ENCODE measurements at places on chromosomes 4 and X.

- no peak for DNase-seq
Observed at GRCh38 chr4:167785523-167785922, 306.8 kb upstream of the ANXA10 start.

DNA sequence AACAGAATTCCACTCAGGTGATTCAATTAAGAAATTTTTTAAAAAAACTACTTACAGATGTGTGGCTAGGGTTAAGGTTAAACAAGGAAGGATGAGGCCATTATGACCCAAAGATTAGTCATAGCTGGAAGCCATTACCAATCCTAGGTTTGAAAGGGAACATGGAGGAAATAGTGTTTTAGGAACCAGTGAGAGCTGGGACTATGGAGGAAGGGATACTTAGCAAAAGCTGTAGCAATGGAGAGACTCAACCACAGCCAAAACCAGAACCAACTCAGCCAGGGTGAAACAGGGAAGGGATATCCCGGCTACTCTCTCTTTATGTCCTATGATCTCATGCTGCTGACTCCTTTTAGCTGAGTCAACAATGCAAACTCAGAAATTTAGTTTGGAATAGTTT is 148.6 kb upstream of the CNKSR2 start:
- no peak for DNase-seq

DNA sequence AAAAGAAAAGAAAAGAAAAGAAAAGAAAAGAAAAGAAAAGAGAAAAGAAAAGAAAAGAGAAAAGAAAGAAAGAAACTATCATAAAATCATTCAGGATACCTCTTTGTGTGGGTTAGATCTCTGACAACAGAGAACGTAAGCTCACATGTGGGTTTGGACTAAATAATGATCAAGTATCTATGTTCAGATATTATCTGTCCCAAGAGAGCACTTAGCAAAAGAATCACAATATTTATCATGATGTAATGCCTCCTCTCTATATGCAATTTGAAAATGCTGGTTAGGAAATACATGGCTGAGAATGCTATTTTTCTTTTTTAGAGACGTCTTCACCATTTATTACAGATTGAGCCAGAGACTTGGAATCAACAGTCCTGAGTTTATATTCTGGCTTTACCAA is 191.3 kb downstream of the KCNIP4 start:
- no peak for DNase-seq

GRCh38 chrX:135416546-135416945 is 5.2 kb upstream of the SMIM10L2A start:
- no peak for DNase-seq

- DNase-seq: no peak
Observed at GRCh38 chr4:130125467-130125866, 1029.5 kb downstream of the C4orf33 start.

DNA sequence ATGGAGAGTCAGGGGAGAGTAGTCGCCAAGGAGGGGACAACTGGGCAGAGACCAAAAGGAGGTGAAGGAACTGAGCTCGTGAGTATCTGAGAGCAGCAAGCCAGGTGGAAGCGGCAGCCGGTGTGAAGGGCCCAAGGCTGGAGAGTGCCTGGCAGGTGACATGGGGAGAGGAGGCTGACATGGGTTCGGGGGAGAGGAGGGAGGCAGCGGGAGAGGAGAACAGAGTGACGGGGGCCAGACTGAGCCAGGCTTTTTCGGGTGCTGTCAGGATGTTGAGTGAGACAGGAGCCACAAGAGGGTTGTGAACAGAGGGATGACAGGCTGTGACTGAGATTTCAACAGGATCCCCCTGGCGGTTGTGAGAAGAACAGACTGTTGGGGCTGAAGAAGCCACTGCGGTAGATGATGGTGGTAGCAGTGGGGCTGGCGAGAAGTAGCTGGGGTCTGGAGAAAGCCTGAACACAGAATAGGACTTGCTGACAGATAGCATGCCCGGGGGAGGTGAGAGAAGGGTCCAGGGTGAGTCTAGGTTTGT is 5.7 kb downstream of the ELK1 start:
- no peak for DNase-seq

DNA sequence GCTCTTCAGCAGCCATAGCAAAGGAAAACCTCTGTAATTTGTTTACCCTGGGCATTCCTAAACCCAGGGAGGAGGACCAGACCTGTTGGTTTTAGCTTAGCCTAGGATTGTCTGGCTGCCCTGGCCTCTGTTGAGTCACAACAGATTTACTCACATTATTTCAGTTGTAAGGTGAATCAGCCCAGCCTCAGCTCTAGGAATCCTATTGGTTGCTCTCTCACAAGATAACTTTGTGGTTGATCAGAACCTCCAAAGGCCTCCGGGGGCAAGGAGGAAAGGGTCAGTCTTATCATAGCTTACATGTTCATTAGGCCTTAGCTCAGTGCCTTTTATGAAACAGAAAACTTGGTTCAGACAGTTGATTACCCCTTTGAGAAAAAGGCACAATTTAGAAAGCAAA is 41.0 kb downstream of the PDK3 start:
- peak; percentile 20 for DNase-seq

DNA sequence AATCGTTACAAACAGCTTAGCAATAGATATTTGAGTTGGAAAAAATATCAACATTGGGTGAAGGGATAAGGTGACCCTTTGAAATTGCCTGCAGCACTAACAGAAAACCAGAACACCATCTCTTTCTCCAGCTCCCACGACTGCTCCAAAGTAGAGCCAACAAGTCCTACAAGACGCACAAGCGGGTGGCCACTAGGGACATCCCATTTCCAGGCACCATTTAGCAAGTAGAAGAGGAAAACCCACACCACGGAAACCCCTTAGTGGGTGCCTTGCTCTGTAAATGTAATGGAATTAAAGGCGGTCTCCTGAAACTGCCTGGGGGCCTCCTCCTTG is 1.9 kb downstream of the ARHGAP6 start:
- DNase-seq: no peak

DNA sequence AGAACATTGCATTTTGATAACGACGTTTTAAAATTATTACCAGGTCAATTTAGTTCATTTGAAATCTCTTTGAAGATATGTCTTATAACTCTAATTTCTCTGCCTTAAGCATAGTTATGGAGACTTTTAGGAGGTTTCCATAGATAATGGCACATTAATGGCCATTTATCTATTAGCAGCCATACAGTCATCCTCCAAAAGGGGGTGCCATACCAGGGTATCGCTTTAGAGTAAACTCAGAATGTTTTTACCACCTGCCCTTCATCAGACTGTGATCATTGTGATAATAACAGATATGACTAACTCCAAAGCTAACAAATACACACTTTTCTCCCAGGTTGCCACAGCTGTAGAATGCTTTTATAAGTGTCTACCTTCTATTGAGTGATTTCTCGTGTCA is 461.5 kb downstream of the FSTL5 start:
- no peak for DNase-seq

DNA sequence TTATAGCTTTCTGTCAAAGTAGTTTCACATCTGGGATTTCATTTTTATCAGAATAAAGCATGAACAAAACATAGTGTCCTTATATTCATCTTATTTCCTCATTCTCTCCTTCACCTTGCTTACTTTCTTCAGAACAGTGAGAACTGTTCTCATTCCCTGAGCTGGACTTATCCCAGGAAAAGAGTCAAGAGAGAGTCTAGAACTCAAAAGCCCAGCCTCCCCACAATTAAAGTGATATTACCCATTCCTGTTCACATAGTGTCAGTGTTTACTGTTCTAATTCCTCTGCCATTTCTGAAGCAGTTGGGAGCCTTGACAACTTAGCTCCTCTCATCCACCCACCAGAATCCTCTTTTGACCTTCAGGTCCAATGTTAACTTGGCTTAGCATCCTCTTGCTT is 42.9 kb downstream of the RASSF6 start:
- DNase-seq: no peak

DNA sequence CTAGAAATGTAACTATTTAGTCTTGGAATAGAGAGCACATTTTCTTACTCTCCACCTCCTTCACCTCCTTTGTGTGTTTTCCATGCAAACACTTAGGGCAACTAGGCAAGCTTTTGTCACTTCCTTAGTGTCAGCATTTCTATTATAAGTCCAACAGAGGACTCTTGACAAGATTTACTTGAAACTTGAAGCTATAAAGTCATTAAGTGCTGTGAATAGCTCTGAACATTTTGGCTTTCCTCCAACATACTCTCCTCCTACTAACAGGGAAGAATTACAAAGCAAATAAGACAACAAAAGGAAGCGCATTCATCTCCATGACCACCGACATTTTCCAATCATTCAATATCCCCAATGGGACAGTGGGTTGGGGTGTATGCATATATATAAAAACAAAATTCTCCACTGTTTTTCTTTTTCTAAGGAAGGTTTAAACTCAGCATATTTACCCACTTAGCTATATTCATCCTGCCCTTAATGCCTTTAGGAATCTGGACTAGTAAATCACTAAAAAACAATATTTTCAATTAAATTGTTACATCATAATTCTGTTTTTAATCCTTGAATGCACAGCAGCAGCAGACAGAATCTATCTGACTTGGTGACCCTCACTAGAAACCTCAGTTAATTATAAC is 264.6 kb downstream of the SNCA start:
- DNase-seq: no peak

DNA sequence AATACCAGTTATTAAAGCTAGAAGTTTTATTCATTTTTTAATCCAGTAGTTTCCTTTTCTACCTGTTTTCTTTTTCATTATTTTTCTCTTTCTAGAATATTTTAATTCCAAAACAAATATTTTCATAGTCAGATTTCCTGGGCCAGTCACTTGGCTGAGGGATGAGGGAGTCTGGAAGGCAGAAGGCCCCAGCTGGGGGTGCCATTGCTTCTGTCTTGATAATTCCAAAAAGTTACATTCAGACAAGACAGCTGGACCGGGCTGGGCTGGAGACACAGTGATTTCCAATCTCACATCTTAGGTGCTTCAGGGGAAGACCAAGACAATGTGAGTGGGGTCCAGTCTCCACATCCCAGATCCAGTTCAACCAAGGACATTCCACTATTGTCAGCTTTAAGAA is 263.5 kb downstream of the TMA16 start:
- DNase-seq: no peak

DNA sequence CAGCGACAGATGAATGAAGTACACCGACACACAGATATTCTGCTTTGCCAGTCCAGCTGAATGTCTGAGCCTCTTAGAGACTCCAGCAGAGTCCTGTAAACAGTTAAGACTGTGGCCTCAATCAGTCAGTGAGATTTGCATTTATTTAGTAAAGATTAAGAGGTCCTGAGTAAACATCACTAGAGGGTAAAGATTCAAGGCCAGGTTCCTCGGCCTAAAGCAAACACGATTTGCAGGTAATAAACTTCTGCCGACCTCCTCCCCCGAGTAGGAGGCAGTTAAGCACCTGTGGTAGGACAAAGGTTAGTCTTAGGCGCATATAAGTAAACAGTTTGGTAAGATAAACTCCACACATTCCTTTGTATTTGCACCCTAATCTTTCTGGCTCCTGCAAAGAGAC is 99.6 kb downstream of the CFAP47 start:
- no peak for DNase-seq

DNA sequence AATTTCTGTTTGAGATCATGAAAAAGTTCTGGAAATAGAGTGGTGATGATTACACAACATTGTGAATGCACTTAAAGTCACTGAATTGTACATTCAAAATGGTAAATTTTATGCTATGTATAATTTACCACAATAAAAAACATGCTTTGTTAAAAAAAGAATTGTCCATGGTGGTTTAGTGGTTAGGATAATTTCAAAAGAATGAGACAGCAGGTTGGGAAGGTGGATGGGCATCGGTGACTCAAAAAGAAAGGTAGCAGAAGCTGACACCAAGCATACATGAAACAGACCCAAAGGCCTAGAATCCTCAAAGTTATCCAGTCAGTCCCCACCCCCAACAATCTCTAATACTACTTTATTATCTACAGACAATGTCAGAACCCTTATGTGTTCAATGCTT is 91.1 kb downstream of the MSN start:
- no peak for DNase-seq

- DNase-seq: no peak
Observed at GRCh38 chr4:170931321-170931720, 841.6 kb upstream of the AADAT start.

DNA sequence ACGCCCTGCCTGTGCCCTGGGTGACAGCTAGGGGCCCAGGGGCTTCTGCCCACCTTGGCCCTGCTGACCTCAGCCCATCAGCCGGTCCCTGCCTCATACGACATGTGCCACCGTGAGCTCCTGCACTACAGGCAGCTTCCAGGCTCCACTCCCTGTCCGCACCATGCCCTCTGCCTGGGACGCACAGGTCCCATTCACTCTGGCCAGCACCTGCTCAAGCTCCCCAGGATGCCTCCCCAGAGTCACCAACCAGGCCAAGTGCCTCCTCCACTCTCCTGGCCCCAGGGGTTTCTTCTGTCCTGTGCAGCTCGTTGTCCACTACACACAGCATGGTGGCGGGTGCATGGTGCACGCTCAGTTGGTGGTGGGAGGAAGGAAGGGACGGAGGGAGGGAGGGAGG is 20.2 kb upstream of the MRFAP1 start:
- DNase-seq: no peak

GRCh38 chr4:7698584-7698983 is 241.1 kb downstream of the AFAP1 start:
- DNase-seq: no peak

DNA sequence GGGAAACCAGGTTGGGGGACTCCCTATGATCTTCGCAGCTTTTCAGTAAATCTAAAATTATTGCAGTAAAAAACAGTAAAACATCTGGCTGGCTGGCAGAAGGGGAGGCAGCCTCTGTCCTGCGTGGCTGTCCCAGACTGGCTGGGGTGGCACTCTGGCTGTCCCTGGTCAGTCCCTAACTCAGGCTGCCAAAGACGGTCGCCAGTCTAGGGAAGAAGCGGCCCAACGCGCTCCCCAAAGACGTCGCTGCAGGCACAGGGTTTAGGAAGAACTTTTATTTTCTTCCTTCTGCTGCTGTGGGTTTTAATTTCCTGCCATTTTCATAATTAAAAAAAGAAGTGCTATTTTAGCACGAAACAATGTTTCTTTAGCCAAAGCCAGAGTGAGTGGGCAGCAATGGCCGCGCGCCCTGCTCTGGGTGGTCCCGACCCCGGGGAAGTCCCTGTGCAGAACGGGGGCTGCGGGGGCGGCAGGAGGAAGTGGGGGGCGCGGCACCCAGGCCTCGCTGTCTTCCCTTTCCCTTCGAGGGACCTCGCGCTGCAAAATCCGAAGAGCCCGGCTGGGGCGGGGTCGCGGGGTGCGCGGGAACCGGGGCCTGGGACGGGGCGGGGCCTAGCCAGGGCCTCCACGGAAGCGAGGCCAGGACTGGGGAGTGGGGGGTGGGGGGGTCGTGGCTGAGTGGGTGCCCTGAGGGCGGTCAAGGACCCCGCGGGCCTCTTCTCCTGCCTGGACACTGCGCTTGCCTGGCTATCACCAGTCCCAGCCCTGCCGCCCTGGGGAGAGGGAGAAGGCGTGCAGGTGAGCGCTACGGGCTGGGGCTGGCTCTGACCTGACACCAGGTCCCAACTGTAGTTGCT is 6.3 kb upstream of the LETM1 start:
- peak; percentile 12 for DNase-seq

DNA sequence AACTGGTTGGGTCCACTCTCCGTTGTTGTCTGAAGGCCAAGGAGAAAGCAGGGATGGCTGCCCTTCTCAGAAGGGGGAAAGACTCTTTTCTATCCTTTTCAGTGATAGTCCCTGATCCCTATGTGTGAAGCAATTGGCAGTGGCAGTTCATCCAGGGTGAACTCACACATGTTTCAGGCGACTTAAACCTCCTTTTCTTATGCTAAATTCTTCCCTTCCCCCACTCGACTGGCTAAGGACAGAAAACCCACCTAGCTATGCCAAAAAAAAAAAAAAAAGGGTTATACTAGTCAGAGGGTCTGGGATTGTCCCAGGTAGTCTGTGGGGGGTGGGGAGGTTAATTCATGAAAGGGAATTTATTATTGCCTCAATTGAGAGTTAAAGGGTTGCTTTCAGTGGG is 12.2 kb upstream of the ZNF280C start:
- DNase-seq: no peak

All from CD4-positive, CD25-positive, alpha-beta regulatory T cell (primary cell).